ENCODE measurements at places on chromosomes 5 and 9.

- DNase-seq = no peak
Measured at GRCh38 chr5:91136271-91136670, 246.8 kb downstream of the ARRDC3 start.

- no peak for DNase-seq
Measured at GRCh38 chr5:93438124-93438523, 142.9 kb downstream of the NR2F1-AS1 start.

DNA sequence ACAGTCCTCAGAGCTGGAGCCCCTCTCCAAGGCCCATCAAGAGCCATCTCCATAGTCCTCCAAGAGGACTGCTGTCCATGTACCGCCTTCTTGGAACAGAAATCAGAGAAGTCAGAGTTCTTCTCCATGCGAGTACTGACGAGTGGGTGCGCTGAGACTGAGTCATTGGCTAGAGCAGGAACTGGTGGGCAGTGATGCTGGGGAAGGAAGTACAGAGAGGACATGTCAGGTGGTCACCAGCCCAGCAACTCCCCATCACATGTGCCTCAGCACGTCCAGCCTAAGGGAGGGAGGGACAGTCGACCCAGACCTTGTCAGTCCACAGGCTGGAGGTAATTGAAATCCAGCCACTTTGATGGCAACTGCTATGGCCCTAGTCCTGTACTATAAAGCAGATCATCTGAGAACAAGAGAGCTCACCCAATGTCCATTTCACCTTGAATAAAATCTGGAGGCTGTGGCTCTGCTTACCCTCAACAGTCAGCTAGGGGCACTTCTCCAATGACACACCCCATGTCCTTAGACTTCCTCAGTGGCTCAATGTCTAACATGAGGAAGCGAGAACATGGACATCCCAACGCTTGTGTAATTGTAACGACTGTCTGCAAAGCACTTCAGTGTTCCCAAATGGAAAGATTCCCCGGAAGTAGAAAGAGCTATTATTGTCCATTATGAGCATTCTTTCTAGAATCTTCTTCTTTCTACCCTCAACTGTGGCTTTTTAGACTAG lies 15.0 kb upstream of the FBP1 start:
- no peak for DNase-seq

GRCh38 chr5:155532621-155533311 lies 519.2 kb downstream of the KIF4B start:
- no peak for DNase-seq

GRCh38 chr9:97842960-97843359 lies 10.1 kb upstream of the FOXE1 start:
- no peak for DNase-seq

DNA sequence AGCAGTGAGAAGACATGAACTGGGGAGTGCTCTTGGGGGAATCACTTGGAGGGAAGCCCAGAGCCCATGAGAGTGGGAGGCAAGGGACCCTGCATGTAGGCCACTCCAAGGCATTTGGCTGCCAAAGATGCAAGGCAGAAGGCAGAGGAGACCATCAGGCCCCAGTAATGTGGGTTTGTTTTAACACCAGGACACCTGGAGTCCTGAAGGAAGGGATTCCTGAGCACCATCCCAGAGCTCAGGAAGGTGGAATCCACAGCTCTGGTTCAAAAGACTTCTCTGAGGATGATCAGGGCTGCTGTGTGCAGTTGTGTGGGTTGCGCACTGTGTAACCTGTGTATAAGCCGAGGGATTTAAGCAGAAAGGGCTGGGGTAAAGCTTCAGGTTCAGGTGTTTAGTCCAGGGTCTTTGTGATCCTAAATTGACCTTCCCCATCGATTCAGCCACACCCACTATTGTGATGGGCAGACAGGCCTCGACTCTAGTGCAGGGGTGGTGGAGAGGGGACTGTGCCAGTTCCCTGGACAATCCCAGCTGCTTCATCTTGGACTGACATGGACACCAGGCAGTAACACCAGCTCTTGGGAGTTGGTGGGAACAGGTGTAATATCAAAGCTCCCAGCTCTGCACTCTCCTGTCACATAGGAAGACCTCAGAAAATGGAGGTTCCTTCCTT lies 11.0 kb downstream of the B4GALT7 start:
- DNase-seq = no peak

DNA sequence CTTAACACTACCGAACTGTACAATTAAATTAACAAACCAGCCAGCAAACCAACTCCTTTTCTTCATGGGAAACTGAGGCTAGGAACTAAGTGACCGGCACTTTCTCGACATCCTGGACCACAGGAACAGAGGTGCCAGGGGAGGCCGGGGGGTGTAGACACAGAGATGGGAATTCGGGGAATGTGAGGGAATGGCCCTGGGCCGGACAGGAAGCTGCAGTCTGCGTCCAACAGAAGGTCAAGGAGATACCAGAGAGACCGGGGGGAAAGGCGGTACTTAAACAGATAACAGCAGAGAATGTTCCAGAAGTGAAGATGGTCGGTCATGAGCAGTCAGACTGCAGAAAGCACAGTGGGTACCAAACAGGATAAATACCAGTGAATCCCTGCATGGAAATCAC lies 40.3 kb downstream of the DBH start:
- no peak for DNase-seq

GRCh38 chr9:34899535-34900158 lies 58.4 kb upstream of the PHF24 start:
- DNase-seq = peak; percentile 85

GRCh38 chr9:127185931-127186781 lies 63.7 kb upstream of the ANGPTL2 start:
- DNase-seq = no peak
